CD8-positive, alpha-beta memory T cell (primary cell): ENCODE measurements at places on chromosomes 13 and 19.
A peak's percentile ranks its signal among the peaks of the same experiment; 100 is the strongest.

- no peak for DNase-seq
Observed at GRCh38 chr13:48476215-48476614, 56.7 kb downstream of the RCBTB2 start.

DNA sequence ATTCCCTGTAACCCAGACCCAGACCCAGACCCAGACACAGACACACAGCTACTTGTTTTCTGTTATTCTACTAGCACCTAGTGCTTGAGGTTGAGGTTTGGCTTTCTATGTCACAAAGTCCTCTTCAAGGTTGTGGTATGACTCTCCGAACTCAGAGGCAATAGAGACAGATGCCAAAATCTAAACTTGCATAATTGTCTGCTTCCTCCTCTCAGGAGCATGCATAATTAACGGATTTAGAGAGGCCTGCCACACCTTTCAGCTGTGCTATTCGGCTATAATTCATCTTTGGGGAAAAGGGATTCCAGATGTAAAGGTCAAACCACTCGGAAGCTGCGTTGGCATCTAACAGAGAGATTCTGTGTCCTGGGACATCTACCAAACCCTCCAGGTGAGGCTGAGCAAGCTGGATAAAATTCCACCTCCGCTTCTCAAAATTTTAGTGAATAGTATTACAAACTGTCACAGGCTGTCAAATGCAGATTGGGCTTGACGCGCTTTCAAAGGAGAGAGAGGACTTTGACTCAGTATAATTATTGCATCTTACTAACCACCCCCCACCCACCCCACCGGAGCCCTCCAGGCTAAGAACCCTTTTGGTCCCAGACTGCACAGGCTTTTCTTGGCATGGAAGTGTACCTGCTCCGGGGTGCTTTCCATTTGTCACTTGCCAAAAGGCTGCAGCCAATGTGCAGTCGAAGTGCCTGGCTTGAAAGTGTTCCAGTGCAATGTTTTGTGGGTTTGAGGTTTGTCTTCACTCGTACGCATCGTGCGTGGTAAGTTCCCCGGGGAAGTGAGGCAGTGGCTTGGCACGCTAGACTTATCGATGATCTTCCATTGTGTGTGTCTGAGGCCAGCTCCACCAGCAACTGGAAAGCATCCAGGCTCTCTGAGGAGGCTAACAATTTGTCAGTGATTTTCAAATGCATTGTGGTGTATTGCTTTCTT is 194.1 kb downstream of the TDRD3 start:
- DNase-seq: no peak

DNA sequence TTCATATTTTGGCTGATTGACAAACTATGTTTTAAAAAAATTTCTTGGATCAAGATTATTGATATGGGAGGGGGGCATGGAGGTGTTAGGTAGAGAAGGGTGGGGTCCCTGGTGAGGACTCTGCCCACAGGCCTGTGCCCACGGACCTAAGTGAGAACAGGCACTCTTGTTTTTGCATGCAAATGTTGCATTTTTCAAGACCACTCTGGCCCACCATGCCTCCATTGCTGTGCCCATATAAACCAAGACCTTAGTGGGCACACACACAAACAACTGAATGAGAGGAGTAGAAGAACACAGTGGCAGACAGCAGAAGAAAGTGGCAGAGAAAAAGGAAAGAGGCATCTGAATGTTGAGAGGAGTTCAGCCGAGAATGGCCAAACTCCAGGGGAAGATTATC is 69.6 kb upstream of the ZNF98 start:
- no peak for DNase-seq

DNA sequence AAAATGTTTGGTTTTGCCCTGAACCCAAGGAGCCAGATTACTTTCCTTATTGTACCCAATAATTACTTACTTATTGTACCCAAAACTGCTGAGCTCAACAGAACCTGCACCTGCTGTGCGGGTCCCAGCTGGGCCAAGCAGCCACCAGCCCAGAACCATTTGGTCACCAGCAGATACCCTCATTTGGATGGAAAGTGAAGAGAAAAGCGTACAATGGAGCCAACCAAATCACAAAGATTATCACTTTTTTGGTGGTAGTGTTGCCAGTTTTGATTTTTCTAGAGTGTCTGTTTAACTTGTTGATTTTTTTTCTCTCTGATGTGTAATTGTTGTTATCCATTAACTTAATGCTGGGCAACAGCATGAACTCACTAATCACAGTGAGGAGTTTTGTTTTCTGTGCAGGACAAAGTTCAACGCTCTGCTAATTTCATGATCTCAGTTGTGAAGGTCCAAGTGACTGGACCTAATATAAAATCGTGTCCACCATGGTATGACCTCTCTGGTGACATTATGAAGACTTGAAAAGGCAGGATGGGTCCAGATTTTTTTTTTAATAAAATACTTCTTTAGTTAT is 23.8 kb downstream of the SPATA13 start:
- DNase-seq: no peak

- DNase-seq: no peak
Observed at GRCh38 chr13:49046519-49046918, 70.8 kb downstream of the FNDC3A start.

DNA sequence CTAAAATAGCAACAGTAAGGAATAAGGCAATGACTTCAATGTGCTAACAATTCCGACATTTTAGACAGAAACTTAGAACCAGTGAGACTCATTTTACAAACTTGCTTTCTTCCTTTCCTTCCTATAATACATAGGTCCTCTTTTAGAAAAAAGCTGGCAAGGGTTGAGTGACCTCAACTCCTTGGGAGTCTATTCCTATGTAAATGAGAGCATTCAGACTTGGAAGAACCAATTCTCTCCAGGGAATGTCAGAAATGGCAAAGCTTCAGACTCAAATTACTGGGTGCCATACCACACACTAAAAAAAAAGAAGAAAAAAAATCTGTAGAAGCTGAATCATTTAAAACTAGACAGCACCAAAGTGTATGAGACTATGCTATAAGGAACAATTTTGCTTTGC is 1328.2 kb downstream of the OLFM4 start:
- no peak for DNase-seq

GRCh38 chr13:24625870-24626849 is 54.0 kb upstream of the ATP12A start:
- DNase-seq: peak; percentile 17

GRCh38 chr19:33564836-33565338 is 43.3 kb upstream of the PEPD start:
- no peak for DNase-seq

- peak; percentile 23 for DNase-seq
Observed at GRCh38 chr13:49220036-49220855, at the start of gene MLNR. Gene MLNR (plus strand): TSS chr13:49220338. CDS start chr13:49220338, 0 bp downstream.

DNA sequence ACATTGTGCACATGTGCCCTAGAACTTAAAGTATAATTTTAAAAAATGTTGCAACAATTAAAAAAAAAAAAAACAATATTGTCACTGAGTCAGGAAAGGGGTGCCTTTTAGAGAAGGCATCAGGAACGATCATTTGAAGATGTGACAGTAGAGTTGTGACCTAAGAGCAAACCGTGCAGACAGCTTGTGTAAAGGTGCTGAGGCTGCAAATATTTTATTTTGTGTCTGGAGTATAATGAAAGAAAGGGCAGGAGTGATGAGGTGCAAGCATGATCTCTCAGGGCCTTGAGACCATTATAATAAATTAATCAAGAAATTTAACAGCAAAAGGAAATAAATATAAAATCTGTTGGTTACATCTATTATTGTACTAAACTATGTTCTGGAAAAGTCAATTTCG is 1219.7 kb downstream of the OLFM4 start:
- DNase-seq: no peak

- no peak for DNase-seq
Observed at GRCh38 chr19:13014101-13014920, 19.0 kb downstream of the NFIX start.

GRCh38 chr13:44191504-44192171 is 182.0 kb upstream of the SERP2 start:
- DNase-seq: peak; percentile 60

- DNase-seq: no peak
Observed at GRCh38 chr13:43631106-43631505, 155.7 kb downstream of the ENOX1 start.

DNA sequence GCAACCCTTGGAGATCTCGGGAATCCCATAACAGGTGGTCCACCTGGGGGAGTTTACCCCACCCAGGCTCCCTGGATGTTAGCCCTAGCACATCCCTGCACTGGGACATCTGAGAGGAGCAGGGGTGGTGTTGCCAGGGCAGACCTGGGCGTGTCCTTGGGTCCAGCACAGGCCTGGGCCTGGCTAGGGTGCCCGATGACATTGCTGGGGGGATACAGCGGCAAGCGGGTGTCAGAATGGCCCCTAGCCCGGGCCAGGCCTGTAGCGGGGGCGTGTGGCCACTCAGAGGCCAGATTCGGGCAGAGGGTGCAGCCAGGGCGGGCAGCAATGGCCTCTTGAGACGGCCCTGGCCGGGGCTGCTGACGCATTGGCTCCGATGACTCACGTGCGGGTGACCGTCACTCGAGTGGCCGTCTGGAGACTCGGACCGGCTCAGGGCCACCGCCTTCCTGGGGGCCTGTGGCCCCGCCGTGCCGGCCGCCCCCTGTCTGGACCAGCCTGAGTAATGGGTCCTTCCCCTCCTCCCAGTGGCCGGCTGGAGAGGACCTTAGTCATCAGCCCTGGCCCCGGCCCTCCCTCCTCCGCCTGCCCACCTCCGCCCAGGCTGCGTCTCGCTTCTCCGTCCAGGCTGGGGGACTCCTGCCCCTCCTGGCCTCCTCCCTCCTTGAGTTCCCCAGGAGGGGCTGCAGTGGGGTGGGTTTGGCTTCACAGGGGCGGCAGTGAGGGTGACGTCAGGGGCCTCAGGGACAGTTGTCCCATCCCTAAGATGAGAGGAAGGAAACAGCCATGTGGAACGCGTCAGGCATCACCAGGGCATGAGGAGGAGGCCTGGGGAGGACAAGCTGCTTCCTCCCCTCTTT is 23.2 kb upstream of the CRTC1 start:
- no peak for DNase-seq

DNA sequence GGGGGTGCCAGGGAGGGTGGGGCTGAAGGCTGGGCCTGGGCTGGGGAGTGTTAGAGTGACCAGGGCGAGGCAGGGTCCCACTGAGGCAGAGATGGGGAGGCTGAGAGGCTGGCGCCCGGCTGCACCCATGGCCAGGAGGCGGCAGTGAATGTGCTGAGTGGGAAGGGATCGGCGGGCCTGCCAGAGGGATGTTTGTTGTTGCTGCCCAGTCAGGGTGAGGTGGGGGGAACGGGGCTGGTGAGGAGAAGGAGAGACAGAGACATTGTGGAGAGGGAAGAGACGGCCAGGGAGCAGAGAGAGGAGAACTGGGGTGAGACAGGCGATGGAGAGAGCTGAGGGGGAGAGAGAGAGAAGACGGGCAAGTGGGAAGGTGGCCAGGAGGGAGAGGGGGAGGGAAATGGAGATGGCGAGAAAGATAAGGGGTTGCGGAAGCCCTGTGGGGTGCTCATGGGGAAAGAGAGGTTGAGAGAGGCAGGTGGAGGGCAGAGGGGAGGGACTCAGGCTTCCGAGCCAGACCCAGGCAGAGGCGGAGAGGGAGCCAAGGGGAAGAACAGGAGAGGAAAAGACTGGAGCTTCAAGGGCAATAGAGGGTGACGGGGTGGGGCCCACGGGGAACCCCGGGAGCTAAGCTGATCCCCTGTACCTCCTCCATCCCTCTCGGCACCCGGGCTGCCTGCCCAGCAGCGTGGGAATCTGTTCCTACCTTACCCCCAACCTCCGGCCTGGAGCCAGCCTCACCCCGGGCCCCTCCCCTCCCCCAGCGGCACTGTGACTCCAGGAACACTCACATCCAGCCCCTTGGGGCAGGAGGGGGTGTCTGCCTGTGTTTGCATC is 690 bp upstream of the B3GNT8 start:
- DNase-seq: peak; percentile 42

GRCh38 chr19:17543986-17544385 is 11.5 kb upstream of the COLGALT1 start:
- no peak for DNase-seq

GRCh38 chr13:52600666-52601065 is 41.6 kb upstream of the HNRNPA1L2 start:
- DNase-seq: no peak

DNA sequence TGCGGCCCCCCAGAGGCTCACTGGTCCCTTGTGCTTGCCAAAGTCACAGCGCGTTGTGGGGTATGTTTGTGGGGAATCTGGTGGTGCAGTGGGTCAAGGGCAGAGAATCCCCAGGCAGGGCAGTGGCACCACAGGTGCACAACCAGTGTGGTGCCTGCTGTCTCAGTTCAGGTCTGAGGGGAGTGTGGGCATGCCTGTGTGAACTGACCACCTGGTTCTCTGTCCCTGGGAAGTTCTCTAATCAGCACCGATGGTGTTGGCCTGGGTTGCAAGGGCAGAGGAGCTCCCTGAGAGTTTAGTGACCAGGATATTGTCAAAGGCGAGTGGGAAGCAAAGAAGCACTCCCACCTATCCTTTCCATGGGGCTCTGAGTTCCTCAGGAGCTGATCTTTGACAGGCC is 37.7 kb downstream of the ACSBG2 start:
- no peak for DNase-seq

GRCh38 chr19:32200312-32201038 is 144.9 kb upstream of the ZNF507 start:
- no peak for DNase-seq

DNA sequence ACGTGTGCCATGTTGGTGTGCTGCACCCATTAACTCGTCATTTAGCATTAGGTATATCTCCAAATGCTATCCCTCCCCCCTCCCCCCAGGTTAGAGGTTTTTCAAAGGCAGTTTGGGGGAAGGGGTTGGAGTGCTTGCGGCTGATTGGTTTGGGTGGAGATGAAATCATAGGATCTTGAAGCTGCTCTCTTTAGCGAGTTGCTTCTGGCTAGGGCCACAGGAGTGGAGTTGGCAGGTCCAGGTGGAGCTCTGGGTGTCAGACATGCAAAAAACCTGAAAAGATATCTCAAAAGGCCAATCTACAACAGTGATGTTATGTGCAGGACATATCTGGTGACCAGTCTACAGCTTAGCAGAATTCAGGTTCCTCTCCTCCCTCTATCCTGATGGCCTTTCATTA is 32.6 kb upstream of the CXCL17 start:
- no peak for DNase-seq

GRCh38 chr19:38784224-38784623 is 4.8 kb upstream of the LGALS7B start:
- DNase-seq: no peak

DNA sequence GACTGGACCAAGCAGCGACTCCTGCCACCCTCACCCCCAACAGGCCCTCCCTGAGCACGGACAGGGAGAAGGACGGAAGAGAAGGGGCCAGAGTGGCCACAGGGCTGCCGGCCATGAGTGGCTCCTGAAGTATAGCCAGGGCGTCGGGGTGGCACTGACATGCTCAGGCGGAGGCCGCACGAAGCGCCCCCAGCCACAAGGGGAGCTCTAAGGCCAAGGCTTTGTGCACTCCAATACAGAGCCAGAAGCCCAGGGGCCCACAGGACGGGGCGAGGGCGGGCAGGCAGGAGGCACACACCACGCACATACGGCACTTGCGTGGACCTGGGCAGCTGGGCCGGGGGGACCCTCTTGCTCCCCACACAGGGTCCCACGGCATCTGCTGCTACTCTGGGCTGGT is 52.0 kb downstream of the KLF2 start:
- no peak for DNase-seq

GRCh38 chr19:2362046-2362969 is 2.2 kb downstream of the TMPRSS9 start:
- no peak for DNase-seq

- DNase-seq: peak; percentile 74
Observed at GRCh38 chr19:18280247-18281081, 958 bp downstream of the JUND start.
